ENCODE measurements at places on chromosomes 5 and 9.
A peak's percentile ranks its signal among the peaks of the same experiment; 100 is the strongest.

DNA sequence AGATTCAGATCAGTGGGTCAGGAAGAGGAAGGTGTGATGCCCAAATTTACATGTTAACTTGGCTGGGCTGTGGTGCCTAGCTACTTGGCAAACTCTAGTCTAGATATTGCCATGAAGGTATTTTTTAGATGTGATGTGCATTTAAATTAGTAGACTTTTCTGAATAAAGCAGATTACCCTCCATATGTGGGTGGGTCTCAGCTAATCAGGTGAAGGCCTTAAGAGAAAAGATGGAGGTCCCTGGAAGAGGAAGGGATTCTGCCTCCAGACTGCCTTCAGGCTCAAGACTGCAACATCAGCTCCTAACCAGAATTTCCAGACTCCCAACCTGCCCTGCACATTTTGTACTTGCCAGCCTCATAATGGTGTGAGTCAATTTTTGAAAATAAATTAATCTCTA, 115.8 kb downstream of the CEMIP2 start:
- DNase-seq = no peak

- DNase-seq = no peak
These were observed 757.0 kb upstream of the ADAMTS16 start for GRCh38 chr5:4383102-4383501.

GRCh38 chr5:140488914-140489313, 58.5 kb upstream of the EIF4EBP3 start:
- no peak for DNase-seq

GRCh38 chr9:13587571-13587970, 308.1 kb upstream of the MPDZ start:
- DNase-seq = no peak

- DNase-seq = peak; percentile 18
These were observed 933.6 kb downstream of the CDH12 start for GRCh38 chr5:21919414-21920022.

- DNase-seq = no peak
These were observed 7.9 kb upstream of the FIBCD1 start for GRCh38 chr9:130946766-130947617.

GRCh38 chr5:154562244-154562880, 84.3 kb upstream of the HAND1 start:
- DNase-seq = no peak

GRCh38 chr5:150513375-150514309, 5.7 kb downstream of the NDST1 start:
- no peak for DNase-seq

GRCh38 chr5:143564417-143564816, 160.9 kb upstream of the NR3C1 start:
- DNase-seq = no peak

- DNase-seq = no peak
These were observed 329.4 kb downstream of the KIF4B start for GRCh38 chr5:155342956-155343355.

- peak; percentile 66 for DNase-seq
These were observed 274.7 kb downstream of the CETN3 start for GRCh38 chr5:90134892-90135291.
